ENCODE measurements at places on chromosomes 4 and X. TPM values are rescaled to one million over a fixed set of nuclear protein-coding genes. Genes with fewer than 3 reads are reported as not detected.

DNA sequence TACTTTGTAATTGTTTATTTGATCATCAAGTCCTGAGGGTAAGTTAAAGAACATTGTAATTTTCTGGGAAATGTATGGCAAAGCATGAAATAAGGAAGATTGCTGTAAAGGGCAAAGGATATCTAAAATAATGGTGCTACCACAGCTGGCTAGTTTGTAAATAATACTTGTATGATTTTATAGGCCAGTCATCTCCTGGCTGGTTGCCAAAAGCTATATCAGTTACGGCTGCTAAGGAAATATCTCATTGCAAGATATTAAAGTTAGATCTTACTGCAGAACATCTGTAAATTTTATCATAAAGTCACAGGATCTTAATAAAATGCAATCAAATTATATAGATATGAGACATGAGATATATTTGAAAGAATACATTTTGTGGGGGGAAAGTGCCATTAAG, 150.8 kb upstream of the CXCL13 start:
- no peaks in the 10 kb centered on the region for H3K4me1 ChIP-seq
- no peaks in the 10 kb centered on the region for H3K27me3 ChIP-seq
- no peak overlapping the region for H3K27ac ChIP-seq
- no peaks in the 10 kb centered on the region for H3K36me3 ChIP-seq

GRCh38 chr4:42302348-42302747, 94.9 kb upstream of the SHISA3 start:
- H3K4me3 ChIP-seq, result no peak overlapping the region
- H3K4me1 ChIP-seq, result no peaks in the 10 kb centered on the region
- H3K36me3 ChIP-seq, result no peaks in the 10 kb centered on the region

Gene GUCY1B1
- total RNA-seq, result 0.29 TPM

Gene ATP8A1
- 20.9 TPM for total RNA-seq

GRCh38 chr4:83923341-83923740, 387.4 kb downstream of the GPAT3 start:
- H3K4me3 ChIP-seq, result no peak overlapping the region
- no peaks in the 10 kb centered on the region for H3K36me3 ChIP-seq
- no peaks in the 10 kb centered on the region for H3K27me3 ChIP-seq

Gene ADH7
- total RNA-seq, result not detected

GRCh38 chr4:122163301-122163700, 11.2 kb downstream of the BLTP1 start:
- no peak overlapping the region for H3K27ac ChIP-seq
- no peaks in the 10 kb centered on the region for H3K27me3 ChIP-seq
- DNase-seq, result no peak
- H3K36me3 ChIP-seq, result peaks cover 24% of the 10 kb centered on the region

DNA sequence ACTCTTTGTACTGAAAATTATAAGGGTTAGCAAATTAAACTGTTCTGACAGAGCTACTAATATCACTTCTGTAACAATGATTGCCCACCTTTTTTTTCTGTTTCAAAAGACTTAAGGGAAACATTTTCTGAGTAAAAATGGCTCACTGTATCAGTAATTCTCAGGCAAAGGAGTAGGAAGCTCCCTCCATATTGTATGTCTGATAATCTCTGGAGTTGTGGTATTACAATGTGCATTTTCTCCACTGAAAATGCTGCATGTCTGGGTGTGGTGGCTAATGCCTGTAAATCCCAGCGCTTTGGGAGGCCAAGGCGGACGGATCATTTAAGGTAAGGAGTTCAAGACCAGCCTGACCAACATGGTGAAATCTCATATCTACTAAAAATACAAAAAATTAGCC, 4.4 kb upstream of the STAP1 start:
- H3K4me1 ChIP-seq, result peaks cover 39% of the 10 kb centered on the region
- peaks cover 2% of the 10 kb centered on the region for H3K36me3 ChIP-seq
- no peak overlapping the region for H3K4me3 ChIP-seq
- no peak overlapping the region for H3K27ac ChIP-seq

GRCh38 chr4:157143369-157143768, 67.4 kb downstream of the GLRB start:
- no peak overlapping the region for H3K4me3 ChIP-seq
- no peaks in the 10 kb centered on the region for H3K4me1 ChIP-seq
- H3K36me3 ChIP-seq, result no peaks in the 10 kb centered on the region
- no peaks in the 10 kb centered on the region for H3K27me3 ChIP-seq
- no peak overlapping the region for H3K27ac ChIP-seq

DNA sequence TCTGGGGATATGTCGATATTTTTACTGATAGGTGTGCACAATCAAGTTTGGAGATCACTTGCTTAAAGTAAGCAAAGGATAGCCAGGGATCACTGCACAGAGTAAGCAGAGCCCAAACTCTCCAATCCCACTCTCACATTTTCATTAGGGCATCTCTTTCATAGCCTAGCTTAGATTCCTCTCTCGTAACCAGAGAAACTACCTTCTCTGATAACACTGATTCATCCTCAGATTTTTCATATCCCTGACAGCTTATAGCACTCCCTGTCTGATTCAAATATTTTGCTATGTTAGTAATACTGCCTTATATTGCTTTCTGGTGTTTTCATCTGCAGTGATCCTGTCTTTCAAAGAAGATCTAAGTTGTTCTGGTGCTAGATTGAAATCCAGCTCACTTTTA, 123.7 kb downstream of the CBLL2 start:
- no peak overlapping the region for H3K4me3 ChIP-seq
- H3K27me3 ChIP-seq, result no peaks in the 10 kb centered on the region
- no peak for DNase-seq
- H3K4me1 ChIP-seq, result no peaks in the 10 kb centered on the region

- H3K27ac ChIP-seq, result no peak overlapping the region
- no peak for DNase-seq
- peaks cover 2% of the 10 kb centered on the region for H3K27me3 ChIP-seq
Observed at GRCh38 chr4:76733068-76733771, 164.7 kb downstream of the SOWAHB start.

DNA sequence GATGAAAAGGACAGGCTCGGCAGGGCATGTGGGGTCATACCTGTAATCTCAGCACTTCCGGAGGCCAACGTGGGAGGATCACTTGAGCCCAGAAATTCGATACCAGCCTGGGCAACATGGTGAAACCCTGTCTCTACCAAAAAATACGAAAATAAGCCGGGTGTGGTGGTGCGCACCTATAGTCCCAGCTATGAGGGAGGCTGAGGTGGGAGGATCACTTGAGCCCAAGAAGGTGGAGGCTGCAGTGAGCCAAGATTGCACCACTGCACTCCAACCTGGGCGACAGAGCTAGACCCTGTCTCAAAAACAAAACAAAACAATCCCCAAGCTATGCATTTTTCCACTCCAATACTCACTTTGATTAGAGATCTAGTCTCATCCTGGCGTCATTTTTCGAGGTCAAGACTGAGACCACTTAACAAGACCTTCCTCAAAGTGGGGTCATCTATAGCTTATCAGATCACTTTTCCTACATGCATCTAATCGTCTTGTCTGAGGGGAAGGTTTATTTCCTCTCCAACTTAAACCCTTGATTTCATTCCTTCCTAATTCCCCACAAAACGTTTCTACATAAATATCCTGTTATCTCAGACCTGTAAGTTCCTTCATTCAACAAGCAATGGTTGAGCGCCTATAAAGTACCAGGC, 1.3 kb downstream of the NKAP start:
- peaks cover 2% of the 10 kb centered on the region for H3K36me3 ChIP-seq
- peaks cover 22% of the 10 kb centered on the region for H3K4me1 ChIP-seq
- no peak for DNase-seq

Gene PDCL2
- total RNA-seq, result not detected

- peak overlapping the region; percentile 1 for H3K27ac ChIP-seq
- no peaks in the 10 kb centered on the region for H3K27me3 ChIP-seq
- H3K4me3 ChIP-seq, result peak overlapping the region; percentile 6
- peaks cover 5% of the 10 kb centered on the region for H3K36me3 ChIP-seq
- DNase-seq, result no peak
- H3K4me1 ChIP-seq, result peaks cover 24% of the 10 kb centered on the region
Observed at GRCh38 chrX:44922980-44923379, 50.0 kb downstream of the KDM6A start.

DNA sequence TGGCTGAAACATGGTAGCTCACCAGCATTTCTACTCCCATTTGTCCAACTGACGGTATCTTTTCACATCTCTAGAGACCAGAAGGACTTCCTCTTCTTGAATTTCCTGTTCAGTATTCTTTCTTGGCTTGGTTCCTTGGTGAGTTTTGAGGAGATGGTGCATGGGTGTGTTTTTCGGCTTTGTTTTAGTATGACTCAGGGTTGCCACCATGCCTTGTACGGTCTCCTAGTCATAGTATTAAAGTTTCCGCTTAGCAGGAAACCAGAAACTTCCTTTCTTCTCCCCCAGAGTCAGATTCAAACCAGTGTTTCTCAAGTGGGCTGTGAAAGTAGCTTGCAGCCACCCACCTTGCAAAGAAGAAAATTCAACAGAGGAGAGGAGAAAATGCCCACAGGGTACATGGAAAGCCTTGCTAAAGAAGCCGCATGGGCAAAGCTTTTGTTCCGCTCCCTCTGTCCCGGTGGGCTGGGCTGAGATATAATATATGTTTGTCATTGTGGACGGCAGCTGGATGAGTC, 5.7 kb downstream of the CD99 start:
- H3K27ac ChIP-seq, result peak overlapping the region; percentile 82
- H3K4me3 ChIP-seq, result peak overlapping the region; percentile 41
- peak; percentile 77 for DNase-seq
- peaks cover 89% of the 10 kb centered on the region for H3K4me1 ChIP-seq
- H3K27me3 ChIP-seq, result no peaks in the 10 kb centered on the region

DNA sequence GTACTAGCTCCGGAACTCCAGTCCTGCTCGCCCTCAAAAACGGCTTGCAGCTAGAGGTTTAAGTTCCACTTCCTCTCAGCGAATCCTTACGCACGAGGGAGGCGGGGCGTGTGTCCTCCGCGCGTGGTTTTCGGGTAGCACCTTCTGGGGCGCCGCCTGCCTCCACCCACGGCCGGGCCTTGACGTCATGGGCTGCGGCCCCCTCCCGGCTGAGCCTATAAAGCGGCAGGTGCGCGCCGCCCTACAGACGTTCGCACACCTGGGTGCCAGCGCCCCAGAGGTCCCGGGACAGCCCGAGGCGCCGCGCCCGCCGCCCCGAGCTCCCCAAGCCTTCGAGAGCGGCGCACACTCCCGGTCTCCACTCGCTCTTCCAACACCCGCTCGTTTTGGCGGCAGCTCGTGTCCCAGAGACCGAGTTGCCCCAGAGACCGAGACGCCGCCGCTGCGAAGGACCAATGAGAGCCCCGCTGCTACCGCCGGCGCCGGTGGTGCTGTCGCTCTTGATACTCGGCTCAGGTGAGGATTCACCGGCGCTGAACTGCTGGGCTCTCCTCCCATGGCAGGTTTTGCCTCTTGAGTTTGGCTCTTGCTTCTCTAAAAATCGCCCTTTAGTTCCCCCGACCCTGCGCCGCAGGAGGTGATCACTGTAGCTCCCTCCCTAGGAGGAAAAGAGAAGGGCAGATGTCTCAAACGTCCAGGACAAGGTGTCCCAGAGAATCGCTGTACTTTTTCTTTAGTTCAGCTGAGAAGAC, at the start of gene AREG:
Gene AREG, plus strand, starts transcription at position 246 of the 752 bp plus-strand sequence. Its CDS starts 210 bp downstream, at position 456.
- peaks cover 5% of the 10 kb centered on the region for H3K27me3 ChIP-seq
- H3K4me1 ChIP-seq, result peaks cover 14% of the 10 kb centered on the region
- DNase-seq, result peak; percentile 85
- no peaks in the 10 kb centered on the region for H3K36me3 ChIP-seq

DNA sequence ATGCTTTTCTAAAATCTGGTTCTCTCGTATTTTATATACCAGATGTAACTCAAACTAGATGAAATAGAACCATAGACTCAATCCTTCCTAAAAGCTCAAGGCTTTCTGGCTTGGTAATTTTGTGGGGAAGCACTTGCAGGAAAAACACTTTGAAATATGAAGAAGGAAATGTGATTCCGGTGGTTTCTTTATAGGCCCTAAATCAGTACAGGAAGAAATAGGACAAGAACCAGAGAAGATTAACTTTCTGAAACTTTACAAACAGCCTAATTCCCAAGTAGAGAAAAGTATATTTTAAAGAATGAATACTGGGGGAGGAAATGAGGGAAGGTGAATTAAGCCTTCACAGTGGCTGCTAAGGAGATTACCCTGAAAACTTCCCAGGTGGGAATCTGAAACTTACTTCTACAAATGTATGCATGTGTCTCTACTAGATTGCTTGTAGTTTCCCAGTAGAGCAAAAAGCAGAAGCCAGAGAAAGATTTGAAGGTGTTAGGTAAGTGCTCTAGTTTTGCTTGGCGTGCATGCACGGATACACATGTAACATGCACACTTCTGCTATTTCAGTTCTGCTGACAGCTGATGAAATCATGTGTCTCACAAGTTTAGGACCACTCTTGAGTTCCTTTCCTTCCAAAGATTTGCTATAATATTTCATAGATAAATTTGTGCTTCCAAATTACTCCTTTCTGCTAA, 92.1 kb downstream of the AFF1 start:
- H3K4me3 ChIP-seq, result no peak overlapping the region
- H3K36me3 ChIP-seq, result peaks cover 6% of the 10 kb centered on the region
- H3K27ac ChIP-seq, result no peak overlapping the region
- H3K4me1 ChIP-seq, result peaks cover 31% of the 10 kb centered on the region
- no peak for DNase-seq

Gene TMSB15C
- total RNA-seq, result 4.1 TPM

Gene TMEM185A
- total RNA-seq, result 15.8 TPM

DNA sequence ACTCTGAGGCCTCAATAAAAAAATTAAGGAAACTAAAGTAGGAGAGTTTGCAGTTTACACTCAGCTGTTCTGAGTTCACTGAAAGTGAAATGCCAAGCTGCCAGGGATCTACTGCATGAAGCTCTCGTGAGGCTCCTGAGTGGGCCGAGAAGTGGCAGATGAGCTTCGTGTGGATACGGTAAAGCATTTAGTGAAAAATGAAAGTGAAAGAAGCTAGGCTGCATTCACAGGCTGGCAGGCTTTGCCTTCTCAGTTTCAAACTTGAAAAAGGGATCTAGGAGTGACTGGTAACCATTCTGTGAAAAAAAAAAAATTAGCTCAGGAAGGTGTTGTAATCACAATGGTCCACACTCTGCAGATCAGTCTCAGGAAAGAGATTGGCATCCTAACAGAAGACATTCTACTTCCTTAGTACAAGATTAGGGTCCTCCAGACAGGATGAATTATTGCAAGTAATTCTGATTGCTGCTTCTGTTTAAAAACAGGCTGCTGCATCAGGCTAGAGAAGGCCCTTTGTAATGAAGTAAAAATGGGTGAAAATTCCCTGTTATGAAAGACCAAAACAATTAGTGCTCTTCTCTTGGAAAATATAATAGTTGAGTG, 679.9 kb downstream of the RPA4 start:
- no peaks in the 10 kb centered on the region for H3K27me3 ChIP-seq
- peak; percentile 62 for DNase-seq
- H3K36me3 ChIP-seq, result no peaks in the 10 kb centered on the region
- peak overlapping the region; percentile 87 for H3K27ac ChIP-seq

DNA sequence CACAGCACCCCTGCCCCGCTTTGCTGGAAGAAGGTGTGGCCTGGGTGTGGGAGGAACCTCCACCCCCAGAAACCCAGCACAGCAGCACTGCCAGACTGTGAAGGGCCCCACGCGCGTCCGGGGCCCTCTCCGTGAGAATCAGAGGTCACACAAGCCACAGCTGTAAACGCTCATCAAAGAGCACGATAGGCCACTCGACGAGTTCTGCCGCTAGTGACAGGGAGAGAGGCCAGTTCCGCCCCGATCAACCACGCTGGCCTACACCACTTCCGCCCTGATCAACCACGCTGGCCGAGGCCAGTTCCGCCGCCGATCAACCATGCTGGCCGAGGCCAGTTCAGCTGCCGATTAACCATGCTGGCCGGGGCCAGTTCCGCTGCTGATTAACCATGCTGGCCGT, 25.9 kb upstream of the ADRA2C start:
- DNase-seq, result no peak
- no peaks in the 10 kb centered on the region for H3K4me1 ChIP-seq
- no peak overlapping the region for H3K27ac ChIP-seq
- no peak overlapping the region for H3K4me3 ChIP-seq
- no peaks in the 10 kb centered on the region for H3K36me3 ChIP-seq

- H3K27me3 ChIP-seq, result peaks cover 28% of the 10 kb centered on the region
- H3K36me3 ChIP-seq, result no peaks in the 10 kb centered on the region
- DNase-seq, result peak; percentile 7
- no peak overlapping the region for H3K4me3 ChIP-seq
- H3K4me1 ChIP-seq, result no peaks in the 10 kb centered on the region
Observed at GRCh38 chr4:112031712-112032328, 113.4 kb upstream of the FAM241A start.

Measured in activated CD4-positive, alpha-beta T cell treated with anti-CD3 and anti-CD28 coated beads, Interleukin-2, amount 10 ng/mL, durations not matched to agents 7 days and 5 days (primary cell).